Stimulated activated CD8-positive, alpha-beta memory T cell treated with anti-CD3 and anti-CD28 coated beads, Interleukin-4, amount 100 ng/mL, for 1 hour (primary cell): ENCODE measurements at places on chromosomes 1 and 21.

GRCh38 chr1:155976913-155977689 is 1.2 kb downstream of the ARHGEF2 start:
- no peak for DNase-seq

- DNase-seq: no peak
Measured at GRCh38 chr1:110787328-110788071, 85.4 kb upstream of the CD53 start.

DNA sequence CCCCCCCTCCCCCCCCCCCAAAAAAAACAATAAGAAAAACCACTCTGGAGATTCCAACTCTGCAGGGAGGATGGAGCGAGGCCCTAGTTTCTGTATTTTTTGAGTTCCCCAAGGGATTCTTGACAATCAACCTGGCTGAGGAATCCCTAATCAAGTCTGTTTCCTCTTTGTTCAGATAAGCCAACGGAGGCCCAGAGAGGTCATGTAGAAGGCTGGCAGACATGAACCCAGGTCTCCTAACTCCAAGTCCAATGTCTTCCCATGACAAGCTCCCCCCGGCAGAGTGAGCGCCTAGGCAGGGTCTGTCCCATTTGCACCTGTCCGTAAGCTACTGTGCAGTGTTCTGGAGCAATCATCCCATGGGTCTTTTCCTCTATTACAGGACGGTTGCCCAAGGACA is 39.5 kb downstream of the LRRC71 start:
- DNase-seq: no peak

DNA sequence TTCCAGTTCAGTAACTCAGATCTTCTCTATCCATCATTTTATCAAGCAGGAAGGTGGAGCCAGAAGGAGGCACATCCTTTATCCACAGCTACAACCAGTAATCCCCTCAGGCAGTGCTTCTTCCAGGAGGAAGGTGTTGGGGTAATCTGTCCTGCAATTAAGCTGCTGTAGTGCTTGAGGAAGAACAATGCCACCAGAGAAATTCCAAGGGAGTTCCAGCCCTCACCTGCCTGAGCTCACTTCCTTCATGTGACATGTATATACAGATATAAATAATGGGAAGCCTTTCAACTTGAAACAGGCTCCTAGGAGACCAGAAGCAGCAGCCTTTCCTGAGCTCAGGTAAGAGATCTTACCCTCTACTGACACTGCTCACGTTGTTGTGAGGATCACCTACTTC is 2.2 kb upstream of the IL20 start:
- no peak for DNase-seq

GRCh38 chr1:55773211-55773940 is 558.2 kb upstream of the USP24 start:
- no peak for DNase-seq

GRCh38 chr1:17527036-17527914 is 12.2 kb upstream of the ARHGEF10L start:
- DNase-seq: no peak

GRCh38 chr1:59979666-59980065 is 53.1 kb upstream of the CYP2J2 start:
- DNase-seq: no peak

GRCh38 chr1:88001460-88001859 is 672.8 kb downstream of the LMO4 start:
- no peak for DNase-seq

DNA sequence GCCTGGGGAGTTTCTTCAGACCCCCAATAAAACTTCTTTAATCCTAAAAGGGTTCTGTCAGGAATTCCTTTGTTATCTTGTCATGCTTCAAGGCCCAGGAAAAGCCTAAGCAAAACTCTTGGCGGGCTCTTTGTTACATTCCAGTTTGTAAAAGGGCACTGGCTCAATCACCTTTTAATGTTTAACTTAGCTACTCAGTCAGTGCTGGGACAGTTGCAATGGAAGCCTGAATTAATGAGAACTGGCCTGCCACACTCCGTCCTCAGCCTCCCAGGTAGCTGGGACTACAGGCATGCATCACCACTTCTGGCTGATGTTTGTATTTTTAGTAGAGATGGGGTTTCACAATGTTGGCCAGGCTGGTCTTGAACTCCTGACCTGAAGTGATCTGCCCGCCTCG is 21.3 kb upstream of the ASB17 start:
- DNase-seq: no peak

- no peak for DNase-seq
Measured at GRCh38 chr1:201790261-201790660, 38.7 kb upstream of the IPO9 start.

DNA sequence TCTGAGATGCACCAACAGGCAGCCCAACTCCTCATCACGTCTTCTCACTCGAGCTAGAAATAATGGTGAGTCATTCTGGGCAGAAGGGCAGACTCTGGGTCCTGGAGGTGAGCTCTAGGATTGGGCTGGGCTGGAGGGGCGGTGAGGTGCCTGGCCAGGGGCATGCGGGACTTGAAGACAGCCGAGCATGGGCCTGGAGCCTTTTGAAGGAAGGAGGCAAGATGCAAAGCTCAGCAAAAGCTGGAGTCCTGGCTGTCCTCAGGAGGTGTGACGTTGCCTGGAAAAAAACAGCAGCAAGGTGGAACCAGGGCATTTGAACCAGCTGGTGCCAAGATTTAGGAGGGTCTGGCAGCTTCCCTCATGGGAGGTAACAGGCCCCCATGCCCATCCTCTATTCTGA is 712 bp downstream of the KCNA2 start:
- DNase-seq: no peak

DNA sequence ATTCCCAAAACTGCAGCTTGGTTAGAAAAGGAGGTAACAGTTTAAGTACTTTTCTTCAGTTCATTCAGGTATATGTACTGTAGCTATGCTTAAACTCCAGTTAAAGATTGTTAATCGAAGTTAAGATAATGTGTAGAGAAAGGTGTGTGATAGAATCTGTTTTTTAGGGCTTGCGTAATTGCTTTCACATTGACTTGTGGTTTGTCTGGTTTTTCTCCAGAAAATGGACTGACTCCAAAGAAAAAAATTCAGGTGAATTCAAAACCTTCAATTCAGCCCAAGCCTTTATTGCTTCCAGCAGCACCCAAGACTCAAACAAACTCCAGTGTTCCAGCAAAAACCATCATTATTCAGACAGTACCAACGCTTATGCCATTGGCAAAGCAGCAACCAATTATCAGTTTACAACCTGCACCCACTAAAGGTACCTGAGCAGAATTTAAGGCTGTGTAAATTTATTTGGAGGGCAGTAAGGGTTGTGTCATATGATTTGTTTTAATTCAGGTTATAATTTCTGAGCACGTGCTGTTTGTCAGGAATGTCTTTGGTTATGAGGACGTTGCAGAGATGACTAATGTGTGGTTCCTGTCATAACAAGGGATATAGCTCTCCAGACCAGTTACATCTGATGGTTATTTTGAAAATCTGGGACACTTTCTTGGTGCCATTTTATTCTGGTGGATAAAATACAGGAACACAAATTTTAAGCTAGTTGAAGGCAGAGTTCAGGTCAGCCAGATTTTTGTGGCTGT is 26.0 kb downstream of the ATF6 start:
- DNase-seq: no peak

DNA sequence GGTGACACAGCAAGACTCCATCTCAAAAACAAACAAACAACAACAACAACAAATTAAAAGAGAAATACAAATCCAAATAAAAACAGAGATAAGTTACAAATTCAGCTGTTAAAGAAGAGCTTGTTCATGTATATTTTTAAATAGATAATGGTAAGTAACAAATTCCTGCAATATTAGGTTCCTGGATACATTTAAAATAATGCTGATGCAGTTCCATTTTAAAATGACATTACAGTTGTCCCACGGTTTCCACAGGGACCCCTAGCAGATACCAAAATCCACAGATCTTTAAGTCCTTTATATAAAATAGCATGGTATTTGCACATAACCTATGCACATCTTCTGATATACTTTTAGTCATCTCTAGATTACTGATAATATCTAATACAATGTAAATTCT is 61.5 kb downstream of the ABL2 start:
- no peak for DNase-seq

- no peak for DNase-seq
Measured at GRCh38 chr1:20733360-20733975, 965 bp upstream of the SH2D5 start.

GRCh38 chr1:180199018-180199417 is 31.0 kb upstream of the LHX4 start:
- no peak for DNase-seq
